ENCODE measurements at places on chromosomes 4 and X.

GRCh38 chrX:42797651-42798269 is 19.8 kb upstream of the PPP1R2C start:
- no peak overlapping the region for H3K4me3 ChIP-seq
- H3K27ac ChIP-seq: no peak overlapping the region
- DNase-seq: no peak
- no peaks in the 10 kb centered on the region for H3K36me3 ChIP-seq
- no peaks in the 10 kb centered on the region for H3K4me1 ChIP-seq

- no peak overlapping the region for H3K27ac ChIP-seq
- no peaks in the 10 kb centered on the region for H3K4me1 ChIP-seq
- no peak overlapping the region for H3K4me3 ChIP-seq
Measured at GRCh38 chr4:169956091-169956843, 69.9 kb downstream of the MFAP3L start.

GRCh38 chr4:183758061-183758757 is 99.1 kb downstream of the TRAPPC11 start:
- H3K4me3 ChIP-seq: no peak overlapping the region
- H3K27me3 ChIP-seq: no peaks in the 10 kb centered on the region
- no peaks in the 10 kb centered on the region for H3K36me3 ChIP-seq
- no peak for DNase-seq

DNA sequence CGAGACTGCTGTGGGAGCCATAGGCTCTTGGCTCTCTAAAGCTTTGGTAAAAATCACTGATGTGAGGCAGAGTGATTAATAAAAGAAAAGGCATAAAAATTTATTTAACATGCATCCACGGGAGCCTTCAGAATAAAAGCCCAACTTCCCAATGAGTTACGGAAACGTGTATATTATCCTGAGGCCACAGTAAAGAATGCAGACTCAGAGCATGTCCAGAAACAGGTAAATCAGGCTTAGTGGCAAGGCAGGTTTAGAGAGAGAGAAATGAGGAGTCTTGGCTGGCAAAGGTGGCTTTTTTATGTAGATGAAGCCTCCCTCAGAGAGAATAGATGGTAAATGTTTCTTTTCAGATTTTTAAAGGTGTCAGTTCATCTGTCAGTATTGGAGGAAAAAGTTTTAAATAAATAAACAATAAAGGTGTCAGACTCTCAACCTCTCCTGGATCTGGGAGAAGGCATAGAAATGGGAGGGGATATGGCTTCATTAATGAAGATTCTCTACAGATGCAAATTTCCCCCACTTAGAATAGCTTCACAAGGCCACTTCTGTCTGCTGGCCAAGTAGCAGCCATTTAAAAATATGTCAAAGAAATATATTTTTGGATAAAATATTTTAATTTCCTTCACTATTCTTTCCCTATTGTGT is 24.0 kb downstream of the C4orf51 start:
- no peak for DNase-seq
- H3K4me3 ChIP-seq: no peak overlapping the region
- H3K4me1 ChIP-seq: no peaks in the 10 kb centered on the region
- no peaks in the 10 kb centered on the region for H3K36me3 ChIP-seq
- H3K27ac ChIP-seq: no peak overlapping the region
- H3K27me3 ChIP-seq: no peaks in the 10 kb centered on the region

GRCh38 chr4:13302876-13303275 is 181.3 kb downstream of the RAB28 start:
- H3K4me1 ChIP-seq: no peaks in the 10 kb centered on the region
- no peak overlapping the region for H3K4me3 ChIP-seq
- DNase-seq: no peak
- H3K27me3 ChIP-seq: no peaks in the 10 kb centered on the region
- H3K36me3 ChIP-seq: no peaks in the 10 kb centered on the region

DNA sequence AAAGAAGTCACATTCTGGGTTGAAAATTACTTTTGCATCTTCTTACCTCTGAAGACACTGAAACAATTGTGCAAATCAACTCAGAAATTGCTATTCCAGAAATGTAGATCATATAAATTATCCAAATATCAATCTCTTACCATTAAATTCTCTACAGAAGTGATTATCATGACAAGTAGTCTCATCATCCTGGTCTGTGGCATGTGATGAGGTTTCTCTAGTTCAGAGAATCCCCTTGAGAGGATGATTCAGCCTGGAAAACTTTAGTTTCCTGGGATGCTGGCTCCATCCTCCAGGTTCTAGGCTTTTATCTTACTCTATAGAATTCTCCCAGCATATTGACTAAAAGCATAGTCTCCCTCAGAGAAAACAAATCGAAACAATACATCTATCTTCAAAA is 76.2 kb upstream of the S100G start:
- no peak for DNase-seq
- H3K27ac ChIP-seq: no peak overlapping the region
- no peaks in the 10 kb centered on the region for H3K36me3 ChIP-seq
- no peaks in the 10 kb centered on the region for H3K4me1 ChIP-seq
- H3K4me3 ChIP-seq: no peak overlapping the region

- H3K27me3 ChIP-seq: no peaks in the 10 kb centered on the region
- no peak overlapping the region for H3K27ac ChIP-seq
- H3K4me1 ChIP-seq: no peaks in the 10 kb centered on the region
- no peaks in the 10 kb centered on the region for H3K36me3 ChIP-seq
Measured at GRCh38 chr4:119735165-119735651, 106.6 kb upstream of the PDE5A start.
